Stimulated activated CD8-positive, alpha-beta memory T cell treated with anti-CD3 and anti-CD28 coated beads, Interleukin-4, amount 100 ng/mL, for 4 hours (primary cell): ENCODE measurements at places on chromosomes 13 and 19.
A peak's percentile ranks its signal among the peaks of the same experiment; 100 is the strongest.

DNA sequence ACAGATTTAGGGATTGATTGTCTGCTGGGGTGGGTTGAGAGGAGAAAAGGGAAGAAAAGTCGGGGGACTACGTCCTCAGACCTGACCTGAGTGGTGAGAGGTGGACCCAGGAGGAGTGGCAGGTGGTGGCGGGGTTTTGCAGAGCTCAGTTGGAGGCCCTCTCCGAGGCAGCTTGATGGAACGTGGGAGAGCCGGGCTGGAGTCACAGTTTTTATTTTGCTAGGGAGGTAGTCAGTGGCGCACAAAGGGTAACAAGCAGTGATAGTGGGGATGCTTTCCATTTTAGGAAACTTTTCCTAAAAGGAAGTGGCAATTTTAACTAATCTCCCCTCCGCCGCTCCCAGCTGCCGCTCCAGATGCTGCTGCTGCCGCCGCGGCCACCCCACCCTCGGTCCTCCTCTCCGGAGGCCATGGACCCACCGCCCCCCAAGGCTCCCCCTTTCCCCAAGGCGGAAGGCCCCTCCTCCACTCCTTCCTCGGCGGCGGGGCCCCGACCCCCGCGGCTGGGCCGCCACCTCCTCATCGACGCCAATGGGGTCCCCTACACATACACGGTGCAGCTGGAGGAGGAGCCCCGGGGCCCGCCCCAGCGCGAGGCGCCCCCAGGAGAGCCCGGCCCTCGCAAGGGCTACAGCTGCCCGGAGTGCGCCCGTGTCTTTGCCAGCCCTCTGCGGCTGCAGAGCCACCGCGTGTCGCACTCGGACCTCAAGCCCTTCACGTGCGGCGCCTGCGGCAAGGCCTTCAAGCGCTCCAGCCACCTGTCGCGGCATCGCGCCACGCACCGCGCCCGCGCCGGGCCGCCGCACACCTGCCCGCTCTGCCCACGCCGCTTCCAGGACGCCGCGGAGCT, 1.1 kb upstream of the ZNF581 start:
- DNase-seq = no peak

- DNase-seq = no peak
Observed at GRCh38 chr13:37198629-37199028, 93.2 kb upstream of the CSNK1A1L start.

GRCh38 chr19:49985871-49986270, 24.9 kb upstream of the SIGLEC11 start:
- DNase-seq = no peak

GRCh38 chr13:32830336-32831031, 185.7 kb upstream of the KL start:
- DNase-seq = no peak

GRCh38 chr13:86559901-86560300, 760.7 kb upstream of the SLITRK6 start:
- no peak for DNase-seq

- no peak for DNase-seq
Observed at GRCh38 chr13:40682449-40683240, 16.2 kb upstream of the FOXO1 start.

DNA sequence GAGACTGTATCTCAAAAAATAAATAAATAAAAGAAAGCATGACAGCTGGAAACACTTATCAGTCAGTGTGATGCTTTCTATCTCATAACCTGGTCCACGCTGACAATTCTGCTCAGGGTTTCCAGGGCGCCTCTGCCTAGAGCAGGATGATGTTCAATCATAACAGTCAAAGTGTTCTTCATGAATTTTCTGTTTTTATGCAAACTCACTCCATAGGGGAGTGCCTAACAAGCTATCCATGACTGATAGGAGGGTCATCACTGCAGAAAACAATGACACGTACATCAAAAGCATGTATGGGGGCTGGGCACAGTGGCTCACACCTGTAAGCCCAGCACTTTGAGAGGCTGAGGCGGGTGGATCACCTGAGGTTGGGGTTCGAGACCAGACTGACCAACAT, 41.4 kb upstream of the ZNF83 start:
- DNase-seq = no peak

DNA sequence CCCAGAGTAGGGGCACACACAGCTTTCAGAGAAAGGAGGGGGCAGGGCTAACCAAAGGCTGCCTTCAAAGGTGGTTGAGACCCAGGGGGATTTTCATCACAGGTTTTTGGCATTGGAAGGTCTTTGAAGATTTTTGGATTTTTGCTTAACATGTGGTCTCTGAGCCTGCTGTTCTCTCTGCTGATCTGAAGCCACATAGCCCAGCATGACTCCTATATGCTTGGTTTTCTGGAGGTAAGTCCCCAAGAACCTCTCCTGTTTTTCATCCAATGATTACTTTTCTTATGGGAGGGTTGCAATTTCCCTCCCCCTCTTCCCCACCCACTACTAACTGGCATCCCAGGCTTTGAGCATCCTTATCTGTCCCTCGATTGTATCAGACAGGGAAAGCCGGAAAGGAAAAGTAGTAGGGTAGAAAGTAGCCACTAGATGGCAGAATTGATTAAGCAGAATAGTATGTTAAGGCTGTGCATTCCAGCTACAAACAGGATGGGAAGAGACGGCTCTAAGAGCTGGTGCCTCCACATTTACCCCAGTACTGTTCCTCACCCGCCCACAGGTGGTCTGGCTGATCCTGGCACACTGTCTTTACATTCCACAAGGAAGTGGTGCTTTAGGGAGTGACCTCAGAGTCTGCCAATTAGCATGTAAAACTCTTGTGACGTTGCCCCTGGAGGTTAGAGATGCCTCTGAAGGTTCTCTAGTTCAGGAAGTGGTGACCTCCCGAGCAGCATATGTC, 218.9 kb upstream of the EDNRB start:
- DNase-seq = no peak

DNA sequence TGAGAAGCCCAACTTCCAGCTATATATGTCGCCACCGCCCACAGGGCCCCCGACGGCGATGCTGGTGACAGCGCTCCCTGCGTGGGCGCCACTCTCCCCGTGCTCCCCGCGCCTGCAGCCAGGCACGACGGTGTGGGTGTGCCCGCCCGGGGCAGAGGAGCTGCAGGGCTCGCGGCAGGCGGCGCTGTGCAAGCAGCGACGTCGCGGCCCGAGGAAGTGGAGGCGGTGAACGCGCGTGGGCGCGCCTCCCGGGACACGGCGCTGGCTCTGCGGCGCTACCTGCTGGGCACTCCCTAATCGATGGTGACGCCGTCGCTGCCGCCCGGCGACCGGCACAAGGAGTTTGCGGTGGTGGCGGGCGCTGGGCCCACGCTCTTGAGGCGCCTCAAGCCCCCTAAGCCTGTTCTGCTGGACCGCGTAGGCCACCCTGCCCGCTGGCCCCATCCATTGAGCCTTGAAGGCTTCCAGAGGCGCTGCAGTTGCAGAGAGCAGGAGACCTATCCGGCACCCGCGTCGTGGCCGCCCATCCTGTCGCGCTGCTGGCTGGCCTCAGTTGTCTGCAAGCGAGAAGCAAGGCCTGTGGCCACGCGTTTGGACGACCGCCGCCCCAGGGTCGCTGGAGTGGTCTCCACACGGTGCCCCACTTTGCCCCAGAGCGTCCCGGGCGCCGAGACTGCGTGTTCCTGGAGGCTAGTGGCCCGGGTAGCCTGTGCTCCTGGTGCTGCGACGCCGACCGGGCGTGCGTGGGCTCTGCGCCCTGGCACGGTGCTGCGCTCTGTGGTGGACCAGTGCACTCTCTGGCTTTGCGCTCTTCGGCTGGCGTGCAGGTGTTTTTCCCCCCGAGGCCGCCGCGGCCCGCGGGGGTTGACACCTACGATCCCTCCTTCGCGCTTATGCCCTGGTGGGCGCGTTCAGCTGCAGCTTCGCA, 23.1 kb downstream of the LRFN3 start:
- peak; percentile 85 for DNase-seq

- no peak for DNase-seq
Observed at GRCh38 chr13:85108356-85108755, 690.9 kb downstream of the SLITRK6 start.

GRCh38 chr19:33202546-33203507, 8.7 kb downstream of the LRP3 start:
- DNase-seq = no peak

- DNase-seq = peak; percentile 34
Observed at GRCh38 chr19:41595258-41595889, 19.4 kb downstream of the CEACAM21 start.

DNA sequence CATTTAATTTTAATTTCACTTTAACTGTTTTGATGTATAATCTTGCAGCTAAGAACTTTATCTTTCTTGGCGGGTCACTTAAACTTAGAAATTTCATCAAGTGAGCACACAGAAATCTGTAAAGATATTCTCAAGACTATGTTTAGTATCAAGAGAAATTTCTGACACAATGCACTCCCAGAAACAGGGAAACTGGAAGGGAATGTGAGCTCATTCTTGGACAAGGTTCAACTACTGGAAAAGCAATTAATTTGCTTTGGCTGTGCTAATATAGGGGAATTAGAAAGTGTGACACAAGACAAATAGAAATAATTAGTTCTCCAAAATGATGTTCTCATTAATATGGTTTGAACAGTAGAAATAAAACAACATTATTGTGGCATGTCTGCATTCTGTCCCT, 402.3 kb downstream of the DACH1 start:
- no peak for DNase-seq

- DNase-seq = no peak
Observed at GRCh38 chr19:15841875-15842569, 26.6 kb upstream of the OR10H1 start.

- no peak for DNase-seq
Observed at GRCh38 chr13:78241278-78241919, 322.8 kb upstream of the EDNRB start.

DNA sequence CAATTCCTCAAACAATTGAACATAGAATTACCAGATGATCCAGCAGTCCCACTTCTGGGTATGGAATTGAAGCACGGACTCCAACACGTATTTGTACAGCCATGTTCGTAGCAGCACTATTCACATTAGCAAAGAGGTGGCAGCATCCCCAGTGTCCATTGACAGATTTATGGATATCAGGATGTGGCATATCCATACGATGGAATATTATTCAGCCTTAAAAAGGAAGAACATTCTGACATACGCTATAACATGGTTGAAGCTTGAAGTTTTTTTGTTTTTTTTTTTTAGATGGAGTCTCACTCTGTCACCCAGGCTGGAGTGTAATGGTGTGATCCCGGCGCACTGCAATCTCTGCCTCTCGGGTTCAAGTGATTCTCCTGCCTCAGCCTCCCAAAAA, 220.6 kb downstream of the ZIC5 start:
- no peak for DNase-seq

DNA sequence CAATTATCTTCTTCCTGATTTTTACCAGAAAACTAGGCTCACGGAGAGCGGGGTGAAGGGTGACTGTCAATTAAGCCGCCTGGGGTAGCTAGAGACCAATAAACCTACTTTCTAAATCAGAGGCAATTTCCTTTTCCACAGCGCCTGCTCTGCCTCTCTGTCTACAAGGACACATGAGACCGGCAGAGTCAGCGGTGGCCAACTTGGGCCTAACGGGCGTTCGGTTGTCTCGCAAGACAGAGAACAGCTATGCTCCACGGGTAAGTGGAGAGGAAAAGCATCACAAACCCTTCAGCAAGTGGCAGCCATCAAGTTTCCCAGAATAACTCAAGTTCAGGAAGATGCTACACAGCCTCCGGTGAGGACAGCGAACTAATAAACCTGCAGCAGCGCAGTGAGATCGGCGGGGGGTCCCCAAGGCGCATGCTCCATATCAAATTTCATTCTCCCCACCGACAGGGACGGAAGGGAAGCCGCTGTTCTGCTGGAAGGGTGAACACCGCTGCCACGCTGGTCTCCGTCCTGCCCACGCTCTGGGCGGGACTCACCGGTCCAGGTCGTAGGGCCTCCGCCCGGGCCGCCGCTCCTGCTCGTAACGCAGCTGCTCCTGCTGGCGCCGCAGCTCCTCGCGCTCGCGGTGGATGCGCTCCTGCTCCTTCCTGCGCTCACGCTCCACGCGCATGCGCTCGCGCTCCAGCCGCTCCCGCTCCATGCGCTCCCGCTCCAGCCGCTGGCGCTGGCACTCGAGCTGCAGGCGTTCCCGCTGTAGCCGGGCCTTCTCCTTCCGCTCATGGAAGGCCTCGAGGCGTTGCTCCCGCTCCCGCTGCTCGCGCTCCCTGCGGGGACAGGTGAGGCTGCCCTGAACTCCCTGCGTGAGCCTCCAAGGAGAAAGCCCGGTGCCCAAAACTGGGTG, 25.8 kb upstream of the TINCR start:
- no peak for DNase-seq

- DNase-seq = no peak
Observed at GRCh38 chr13:106521095-106521799, 14.2 kb downstream of the EFNB2 start.

DNA sequence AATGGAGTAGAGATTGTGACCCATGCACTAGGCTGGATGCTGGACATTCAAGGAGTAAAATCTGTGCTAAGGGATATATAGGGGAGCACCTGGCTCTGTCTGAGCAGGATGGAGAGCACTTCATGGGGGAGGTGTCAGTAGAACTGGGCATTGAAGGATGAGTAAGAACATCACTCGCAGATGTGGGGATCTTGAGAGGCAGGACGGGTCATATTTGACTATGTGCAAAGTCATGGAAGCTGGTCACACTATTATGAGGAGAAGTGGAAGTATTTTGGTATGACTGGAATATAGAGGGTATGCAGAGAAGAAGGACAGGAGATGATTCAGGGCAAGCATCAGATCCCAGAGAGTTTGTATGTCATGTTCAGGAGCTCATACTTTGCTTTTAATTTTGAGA, 62.9 kb upstream of the PCDH8 start:
- DNase-seq = no peak

GRCh38 chr13:108223687-108224503, 5.7 kb downstream of the ABHD13 start:
- DNase-seq = no peak

DNA sequence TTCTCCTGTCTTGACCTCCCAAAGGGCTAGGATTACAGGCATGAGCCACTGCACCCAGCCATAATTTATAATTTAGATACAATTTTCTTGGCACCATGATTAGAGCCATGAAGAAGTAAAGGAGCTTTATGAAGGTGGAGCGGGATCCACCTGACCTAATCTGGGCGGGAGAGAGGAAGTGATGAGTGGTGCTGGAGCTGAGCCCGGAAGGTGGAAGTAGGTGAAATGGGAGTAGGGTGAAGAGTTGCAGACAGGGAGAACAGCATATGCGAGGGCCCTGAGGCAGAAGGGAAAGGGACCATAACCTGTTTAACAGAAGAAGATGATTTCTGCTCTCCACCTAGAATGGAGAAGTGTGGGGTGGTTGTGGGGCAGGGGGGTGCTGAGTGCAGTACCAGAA, 4.2 kb downstream of the BLOC1S3 start:
- DNase-seq = no peak

DNA sequence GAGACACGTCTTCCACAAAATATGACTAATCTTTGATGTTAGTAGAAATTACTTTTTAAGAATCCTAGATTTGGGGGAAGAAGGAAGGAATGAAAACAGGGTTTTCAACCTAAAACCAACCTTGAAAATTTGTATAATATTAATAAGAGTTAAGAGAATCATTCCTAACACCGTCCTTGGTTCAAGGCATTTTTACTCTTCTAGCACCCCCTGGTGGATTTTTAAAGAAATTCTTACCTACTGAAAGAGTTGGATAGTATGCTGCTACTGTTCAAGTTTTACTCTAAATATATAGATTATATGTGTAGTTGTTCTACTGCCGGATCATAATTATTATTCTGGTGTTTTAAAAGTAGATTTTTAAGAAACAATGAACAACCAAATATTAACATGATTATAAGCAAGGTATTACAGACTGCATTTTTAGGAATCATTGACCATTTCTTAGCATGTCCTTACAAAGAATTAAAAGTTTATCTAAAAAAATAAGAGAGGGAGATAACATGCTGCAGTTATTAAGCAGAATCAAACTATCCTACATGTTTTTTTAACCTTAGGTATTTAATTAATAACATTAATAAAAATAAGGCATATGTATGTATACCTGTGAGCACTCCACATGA, 7.4 kb upstream of the SLITRK6 start:
- DNase-seq = no peak

- no peak for DNase-seq
Observed at GRCh38 chr13:27043013-27043412, 128.6 kb downstream of the USP12 start.
